ENCODE measurements at places on chromosomes 5 and 9.

DNA sequence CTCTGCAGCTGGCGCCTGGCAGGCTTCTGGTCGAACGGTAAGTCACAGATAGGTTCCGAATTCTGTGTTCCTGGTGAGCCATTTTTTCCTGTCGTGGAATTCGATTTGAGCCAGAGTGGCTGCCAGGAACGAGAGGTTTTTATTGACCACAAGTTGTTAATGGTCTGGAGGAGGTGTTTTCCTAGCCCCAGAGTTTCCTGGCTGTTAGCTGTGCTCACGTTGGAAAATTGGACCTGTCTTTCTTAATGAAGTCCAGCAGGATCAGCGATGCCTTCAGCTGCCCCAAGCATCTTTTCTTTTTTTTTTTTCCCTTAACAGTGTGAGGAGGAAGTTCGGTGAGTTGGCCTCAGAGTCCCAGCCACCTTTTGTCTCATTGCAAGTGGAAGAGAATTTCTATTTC, 62.9 kb downstream of the COL5A1 start:
- DNase-seq = no peak

- DNase-seq = no peak
These were observed 11.2 kb upstream of the RPS14 start for GRCh38 chr5:150460781-150461180.

- no peak for DNase-seq
These were observed 463.6 kb downstream of the TAF11L14 start for GRCh38 chr5:18097817-18098216.

DNA sequence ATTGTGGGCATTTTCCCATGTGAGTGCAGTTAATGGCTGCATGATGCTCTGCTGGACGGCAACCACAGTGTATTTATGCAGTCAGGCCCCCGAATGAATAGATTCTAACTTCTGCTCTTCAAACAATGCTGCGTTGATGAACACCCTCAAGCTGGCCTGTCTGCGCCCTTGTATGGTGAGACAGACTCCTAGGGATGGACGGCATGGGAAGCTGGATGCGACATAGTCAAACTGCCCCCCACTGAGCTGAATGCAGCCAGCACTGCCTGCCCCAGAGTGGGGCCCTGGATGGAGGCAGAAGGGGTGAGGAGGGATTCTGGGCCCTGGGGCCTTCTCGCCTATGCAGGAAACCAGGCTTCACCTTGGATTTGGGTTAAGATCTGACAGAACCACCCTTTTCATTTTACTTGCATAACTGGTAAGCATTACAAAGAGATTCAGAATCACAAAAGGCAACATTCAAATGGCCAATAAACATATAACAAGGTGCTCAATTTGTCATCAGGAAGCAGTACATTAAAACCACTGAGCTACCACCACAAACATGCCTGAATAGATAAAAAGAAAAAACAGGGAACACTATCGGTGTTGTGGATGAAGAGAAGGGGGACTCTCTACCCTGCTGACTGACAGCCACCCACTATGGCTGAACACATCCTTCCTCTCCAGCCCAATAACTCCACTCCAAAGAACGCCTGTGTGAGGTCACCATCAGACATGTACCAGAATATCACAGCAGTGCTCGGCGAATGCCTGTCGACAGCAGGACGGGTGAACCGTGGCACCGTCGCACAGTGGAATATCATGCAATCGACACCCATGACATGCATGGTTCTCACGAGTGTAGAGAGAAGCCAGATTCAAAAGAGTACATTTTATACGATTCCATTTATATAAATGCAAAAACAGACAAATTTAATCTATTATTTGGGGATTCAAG, 79.1 kb downstream of the RAPGEF1 start:
- DNase-seq = no peak

DNA sequence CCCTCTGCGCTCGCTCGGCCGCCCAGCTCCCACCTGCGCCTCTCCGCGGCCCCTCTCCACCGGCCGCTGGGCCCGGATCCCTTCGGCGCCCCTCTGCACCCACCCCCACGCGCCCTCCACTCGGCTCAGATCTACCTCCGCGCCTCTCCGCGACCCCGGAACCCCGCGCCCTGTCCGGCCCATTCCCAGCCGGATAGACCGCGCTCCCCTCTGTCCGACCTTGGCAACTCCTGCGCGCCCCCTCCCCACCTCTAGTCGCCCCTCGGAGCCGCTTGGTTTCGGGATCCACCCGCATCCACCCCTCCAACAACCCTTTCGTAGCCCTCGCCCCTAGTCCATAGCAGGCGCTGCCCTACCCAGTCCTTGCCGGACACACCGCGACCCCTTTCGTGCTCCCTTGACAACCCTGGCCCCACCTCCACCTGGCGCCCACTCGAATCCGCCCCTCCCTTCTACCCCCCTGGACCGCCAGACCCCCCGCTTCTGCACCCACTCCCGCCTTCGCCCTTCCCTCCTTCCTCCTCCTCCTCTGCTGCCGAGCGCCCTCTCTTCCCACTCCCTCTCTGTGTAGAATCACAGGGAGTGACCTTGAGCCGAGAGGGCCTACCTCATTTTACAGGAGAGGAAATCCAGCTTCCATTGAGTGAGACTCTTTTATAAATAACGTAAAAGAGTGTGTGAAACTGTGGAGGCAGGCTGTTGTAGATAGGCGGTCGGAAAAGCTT, 525 bp upstream of the AK3 start:
- no peak for DNase-seq

DNA sequence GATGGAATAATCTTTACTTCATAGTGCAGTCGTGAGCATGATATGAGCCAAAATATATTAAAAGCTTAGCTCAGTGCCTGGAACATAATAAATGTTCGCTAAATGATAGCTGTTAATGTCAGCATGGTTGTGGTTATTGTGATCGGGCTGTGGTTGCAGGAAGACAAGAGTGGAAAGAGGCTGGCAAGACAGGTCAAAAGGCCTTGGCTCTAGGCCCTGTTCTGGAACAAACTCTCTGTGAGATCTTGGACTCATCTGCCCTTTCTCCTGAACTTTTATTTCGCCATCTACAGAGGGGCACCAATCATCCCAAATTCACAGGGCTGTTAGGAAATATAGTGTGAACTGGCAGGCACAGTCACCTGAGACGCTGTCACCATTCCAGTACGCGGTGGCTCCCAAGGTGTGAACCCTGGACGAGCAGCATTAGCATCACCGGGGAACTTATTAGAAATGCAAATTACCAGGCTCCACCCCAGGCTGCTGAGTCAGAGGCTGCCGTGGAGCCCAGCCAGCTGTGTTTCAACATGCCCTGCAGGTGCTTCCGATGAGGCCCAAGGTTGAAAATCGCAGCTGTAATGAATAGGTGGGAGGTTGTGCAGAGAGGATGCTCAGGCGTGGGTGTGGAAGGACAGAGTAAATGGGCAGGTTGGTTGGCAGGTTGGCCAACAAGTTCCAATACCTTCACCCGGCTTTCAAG, 50.2 kb upstream of the SAP30L start:
- no peak for DNase-seq

DNA sequence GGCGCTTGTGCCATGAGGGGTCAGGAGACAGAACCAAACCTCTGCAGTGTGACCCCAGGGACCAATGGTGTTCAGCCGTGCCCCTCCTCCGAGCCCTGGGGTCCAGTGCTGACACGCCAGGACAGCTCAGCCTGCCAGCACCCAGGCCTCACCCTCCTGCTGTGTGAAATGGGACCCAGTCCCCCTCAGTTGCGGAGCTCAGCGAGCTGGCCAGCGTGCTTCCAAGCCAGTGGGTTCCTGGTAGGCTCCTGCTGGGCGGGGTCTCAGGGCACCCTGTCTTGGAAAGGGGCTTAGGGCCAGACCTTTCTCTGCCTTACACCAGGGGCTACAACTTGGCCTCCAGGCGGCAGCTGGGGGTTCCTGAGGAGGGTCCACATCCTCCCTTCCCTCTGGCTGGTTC, 4.4 kb downstream of the RNF44 start:
- no peak for DNase-seq

DNA sequence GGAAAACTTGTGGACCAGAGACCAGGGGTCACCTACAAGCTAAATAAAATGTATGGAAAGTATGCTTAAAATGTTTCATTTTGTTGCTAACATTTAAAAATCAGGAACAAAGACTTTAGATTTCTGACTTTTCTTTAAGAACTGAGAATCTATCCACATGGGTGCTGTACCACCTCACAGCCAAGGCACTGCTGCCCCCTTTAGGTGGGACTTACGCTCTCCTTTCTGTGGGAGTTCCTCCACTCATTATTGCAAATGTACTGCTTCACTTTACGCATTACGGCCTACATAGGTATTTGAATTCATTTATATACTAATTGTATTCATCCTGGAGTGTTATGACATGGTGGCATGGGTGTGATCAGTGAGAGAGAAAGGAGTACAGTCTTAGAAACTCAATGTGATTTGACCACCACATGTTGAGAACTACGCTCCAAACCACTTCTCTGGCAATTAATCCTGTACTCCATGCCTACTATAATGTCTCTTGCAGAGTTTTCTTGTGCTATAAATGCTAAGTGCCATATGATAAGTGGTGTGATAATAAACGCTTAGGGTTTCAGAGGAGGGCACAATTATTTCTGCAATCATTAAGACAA, 24.7 kb upstream of the CETN3 start:
- DNase-seq = no peak

- no peak for DNase-seq
These were observed 293.0 kb downstream of the CDH12 start for GRCh38 chr5:22560147-22560546.

- no peak for DNase-seq
These were observed 15.1 kb downstream of the PSAT1 start for GRCh38 chr9:78311886-78312524.

GRCh38 chr9:96382175-96382574, 1.3 kb downstream of the SLC35D2 start:
- no peak for DNase-seq

- no peak for DNase-seq
These were observed 5.7 kb downstream of the CMBL start for GRCh38 chr5:10301842-10302610.

DNA sequence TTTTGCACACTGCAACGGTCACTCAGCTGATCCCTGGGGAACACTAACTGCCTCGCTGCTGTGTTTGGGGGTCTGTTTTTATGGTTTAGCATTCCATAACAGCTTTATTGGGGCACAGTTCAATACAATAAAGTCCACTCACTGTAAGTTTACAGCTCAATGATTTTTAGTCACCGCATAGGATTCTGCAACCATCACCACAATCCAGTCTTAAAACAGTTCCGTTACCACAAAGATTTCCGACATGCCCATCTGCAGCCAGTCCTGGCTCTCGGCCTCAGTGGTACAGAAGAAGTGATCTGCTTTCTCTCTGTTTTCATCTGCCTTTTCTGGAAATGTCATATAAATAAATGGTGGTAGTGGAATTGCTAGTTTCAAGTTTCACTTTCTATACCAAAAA, 23.6 kb downstream of the OR2V2 start:
- no peak for DNase-seq

GRCh38 chr5:81156732-81157131, 76.4 kb upstream of the CKMT2 start:
- no peak for DNase-seq

DNA sequence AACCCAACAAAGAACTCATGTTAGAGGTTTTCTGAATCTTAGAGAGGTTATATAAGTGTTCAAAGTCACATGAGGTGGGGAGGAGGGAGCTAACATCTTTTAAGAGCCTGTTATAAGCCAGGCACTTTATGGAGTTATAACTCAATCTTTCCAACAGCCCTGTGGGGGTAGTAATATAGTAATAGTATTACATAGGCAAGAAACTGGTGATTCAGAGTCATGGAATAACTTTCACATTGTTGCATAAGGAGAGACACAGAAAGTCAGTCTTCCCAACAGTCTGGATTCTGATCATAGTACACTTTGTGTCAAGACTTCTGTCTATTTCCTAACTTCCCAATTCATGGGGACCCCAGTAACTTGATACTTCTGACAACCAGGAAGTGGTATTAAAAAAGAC, 89.2 kb downstream of the ACER2 start:
- no peak for DNase-seq

- no peak for DNase-seq
These were observed 51.1 kb downstream of the C9orf50 start for GRCh38 chr9:129569502-129570449.

GRCh38 chr5:95078868-95079267, 206.0 kb downstream of the MCTP1 start:
- no peak for DNase-seq

DNA sequence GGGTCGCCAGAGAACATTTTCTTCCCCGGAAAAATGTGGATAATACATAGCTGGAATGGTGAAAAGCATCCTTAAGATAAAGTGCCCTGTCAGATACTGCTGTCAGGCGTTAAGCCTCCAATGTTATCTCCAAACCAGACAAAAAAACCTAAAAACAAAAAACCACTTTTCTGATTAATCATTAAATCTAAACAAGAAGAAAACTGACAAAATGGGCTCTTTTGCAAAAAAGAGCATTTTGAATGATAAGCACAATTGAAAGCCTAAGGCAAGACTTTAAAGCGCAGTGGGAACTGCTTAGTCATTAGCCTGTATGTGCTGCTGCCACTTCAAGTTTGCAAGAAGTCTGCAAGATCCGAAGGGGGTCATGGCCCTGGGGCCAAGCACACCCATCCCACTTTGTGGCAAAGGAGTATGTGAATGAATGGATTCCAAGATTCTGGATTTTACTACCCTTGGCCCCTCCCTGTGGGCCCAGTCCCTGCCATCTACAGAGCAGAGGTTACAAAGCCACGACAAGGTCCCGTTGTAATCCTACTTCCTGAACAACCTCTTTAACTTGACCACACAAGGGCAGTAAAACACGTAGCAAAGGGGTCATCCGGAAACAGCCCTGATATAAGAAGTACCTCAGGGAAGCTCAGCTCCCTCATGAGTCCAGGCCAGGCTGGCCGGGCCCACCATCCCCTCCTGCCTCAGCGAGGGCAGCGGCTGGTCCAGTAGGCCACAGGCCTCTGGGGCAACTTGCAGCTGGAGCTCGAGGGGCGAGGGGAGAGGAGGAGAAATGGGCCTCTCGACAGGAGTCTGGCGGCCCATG, 29.7 kb downstream of the SHB start:
- DNase-seq = no peak

DNA sequence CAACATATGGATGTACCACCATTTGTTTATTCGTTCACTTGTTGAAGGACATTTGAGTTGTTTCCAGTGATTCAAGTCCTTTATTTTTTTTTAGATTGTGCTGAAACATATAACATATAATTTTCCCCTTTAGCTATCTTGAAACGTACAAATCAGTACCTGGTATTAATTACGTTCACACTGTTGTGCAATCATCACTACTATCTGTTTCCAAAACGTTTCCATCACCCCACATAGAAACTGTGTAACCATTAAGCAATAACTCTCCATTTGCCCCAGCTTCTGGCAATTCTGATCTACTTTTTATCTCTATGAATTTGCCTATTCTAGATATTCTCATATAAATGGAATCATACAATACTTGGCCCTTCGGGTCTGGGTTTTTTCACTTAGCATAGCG, 116.0 kb downstream of the FGF1 start:
- no peak for DNase-seq

- no peak for DNase-seq
These were observed at the start of gene LRRC14B for GRCh38 chr5:191036-191948. Gene LRRC14B (plus strand): TSS chr5:191495. CDS start chr5:191539, 44 bp downstream.

GRCh38 chr9:69671311-69671878, 776 bp downstream of the APBA1 start:
- no peak for DNase-seq

GRCh38 chr9:34684145-34684544, 6.9 kb downstream of the CCL19 start:
- no peak for DNase-seq

All from left renal cortex interstitium (tissue), 4 donors.